NCI-H187 treated with DMSO at 0.1 percent for 48 hours (cell line): ENCODE measurements at places on chromosomes 7 and 10.
A peak's percentile ranks its signal among the peaks of the same experiment; 100 is the strongest.

DNA sequence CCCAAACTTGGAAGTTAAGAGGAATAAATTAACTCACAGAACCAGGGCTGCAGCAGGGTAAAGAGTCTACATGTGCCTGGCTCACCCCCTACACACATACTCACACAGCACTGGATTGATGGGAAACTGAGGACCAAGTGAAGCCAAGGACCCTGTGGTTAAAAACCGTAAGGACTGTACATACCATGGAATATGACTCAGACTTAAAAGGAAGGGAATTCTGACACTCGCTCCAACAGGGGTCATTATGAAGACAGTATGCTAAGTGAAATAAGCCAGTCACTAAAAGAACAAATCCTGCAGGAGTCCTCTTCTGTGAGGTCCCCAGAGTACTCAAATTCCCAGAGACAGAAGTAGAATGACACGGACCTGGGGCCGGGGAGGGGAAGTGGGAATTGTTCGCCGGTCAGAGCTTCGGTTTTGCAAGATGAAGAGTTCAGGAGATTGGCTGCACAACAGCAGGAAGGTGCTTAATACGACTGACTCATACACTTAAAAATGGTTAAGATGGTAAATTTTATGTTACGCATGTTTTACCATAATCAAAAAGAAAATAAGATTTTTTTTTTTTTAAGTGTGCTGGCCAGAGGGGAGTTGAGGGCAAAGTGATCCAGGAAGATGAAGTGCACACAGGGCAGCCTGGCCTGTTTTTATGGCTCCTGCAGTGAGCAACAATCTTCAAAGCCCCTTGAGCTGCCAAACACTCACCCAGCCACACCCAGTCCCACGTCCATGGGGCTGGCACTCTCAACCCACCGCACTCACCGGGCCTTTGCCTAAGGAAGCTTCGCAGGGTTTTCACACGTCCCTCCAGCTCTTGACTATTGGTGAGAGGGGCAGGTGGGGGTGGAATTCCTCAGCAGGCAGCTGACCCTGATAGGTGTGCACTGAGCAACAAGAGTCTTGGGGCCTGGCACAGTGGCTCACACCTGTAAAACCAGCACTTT, 26.4 kb downstream of the DRGX start:
- DNase-seq: no peak

DNA sequence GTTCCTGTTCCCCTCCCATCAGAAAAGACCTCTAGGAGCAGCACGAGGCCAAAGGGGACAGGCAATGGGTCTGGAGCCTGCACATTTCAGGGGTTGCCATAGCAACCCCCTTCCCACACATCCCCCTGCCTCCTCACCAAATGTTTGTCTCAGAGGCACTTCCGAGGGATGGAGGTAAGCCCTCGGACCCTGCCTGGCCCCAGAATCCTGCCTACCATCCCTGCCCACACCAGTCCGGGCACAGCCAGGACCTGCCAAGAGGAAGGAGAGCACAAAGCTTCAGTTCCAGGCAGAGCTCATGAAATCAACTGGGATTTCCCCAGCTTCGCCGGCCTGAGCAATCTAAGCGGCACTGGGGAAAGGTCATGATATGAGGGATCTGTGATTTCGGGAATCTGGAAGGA, 175.0 kb upstream of the PLXNA4 start:
- no peak for DNase-seq

DNA sequence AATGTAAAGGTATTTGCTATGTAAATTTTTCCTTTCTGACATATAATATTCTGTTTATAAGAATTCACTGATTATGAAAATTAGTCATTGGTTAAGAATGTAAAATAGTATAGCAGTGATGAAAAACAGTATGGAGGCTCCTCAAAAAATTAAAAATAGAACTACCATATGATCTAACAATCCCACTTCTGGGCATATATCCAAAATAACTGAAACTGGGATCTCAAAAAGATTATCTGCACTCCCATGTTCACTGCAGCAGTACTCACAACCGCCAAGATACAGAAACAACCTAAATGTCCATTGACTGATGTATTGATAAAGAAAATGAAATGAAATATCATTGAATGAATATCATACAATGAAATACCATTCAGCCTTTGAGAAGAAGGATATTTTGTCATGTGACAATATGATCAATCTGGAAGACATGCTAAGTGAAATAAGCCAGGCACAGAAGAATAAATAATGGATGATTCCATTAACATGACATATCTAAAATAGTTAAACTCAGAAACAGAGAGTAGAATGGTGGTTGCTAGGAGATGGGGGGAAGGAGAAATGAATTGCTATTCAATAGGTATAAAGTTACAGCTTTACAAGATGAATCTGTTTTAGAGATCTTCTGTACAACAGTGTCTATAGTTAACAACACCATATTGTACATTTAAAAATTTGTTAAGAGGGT, 14.0 kb downstream of the C10orf88 start:
- no peak for DNase-seq

- no peak for DNase-seq
Observed at GRCh38 chr10:71399946-71400345, 3.2 kb downstream of the CDH23 start.

- DNase-seq: no peak
Observed at GRCh38 chr10:49151025-49151445, 17.2 kb upstream of the FAM170B start.

GRCh38 chr10:22780474-22780885, 66.1 kb upstream of the PIP4K2A start:
- no peak for DNase-seq

- DNase-seq: no peak
Observed at GRCh38 chr7:132685277-132685676, 109.0 kb upstream of the PLXNA4 start.

GRCh38 chr7:124251636-124252035, 218.8 kb upstream of the TMEM229A start:
- DNase-seq: no peak

DNA sequence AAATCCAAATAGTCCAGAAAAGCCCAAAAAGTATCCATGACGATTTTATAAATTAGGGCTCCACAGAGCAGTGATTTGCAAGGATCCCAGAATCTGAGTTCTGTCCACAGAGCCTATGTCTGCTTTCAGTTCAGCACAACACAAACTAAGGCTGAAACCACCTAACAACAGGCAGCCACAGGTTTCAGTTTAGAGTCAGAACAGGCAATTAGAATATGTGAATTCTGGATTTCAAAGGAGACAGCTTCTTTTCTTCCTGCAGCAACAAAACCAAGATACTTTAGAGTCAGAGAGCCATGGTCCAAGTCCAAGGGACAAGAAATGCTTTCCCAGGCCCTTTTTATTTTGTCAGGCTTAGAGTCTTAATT, 23.6 kb downstream of the IFIT3 start:
- no peak for DNase-seq

GRCh38 chr7:27921081-27921836, 181.3 kb downstream of the TAX1BP1 start:
- DNase-seq: peak; percentile 46

- no peak for DNase-seq
Observed at GRCh38 chr10:120975072-120975867, 124.1 kb downstream of the WDR11 start.

- DNase-seq: no peak
Observed at GRCh38 chr10:122236690-122237306, 34.3 kb upstream of the BTBD16 start.

GRCh38 chr10:125247576-125247975, 87.2 kb upstream of the CTBP2 start:
- DNase-seq: no peak

DNA sequence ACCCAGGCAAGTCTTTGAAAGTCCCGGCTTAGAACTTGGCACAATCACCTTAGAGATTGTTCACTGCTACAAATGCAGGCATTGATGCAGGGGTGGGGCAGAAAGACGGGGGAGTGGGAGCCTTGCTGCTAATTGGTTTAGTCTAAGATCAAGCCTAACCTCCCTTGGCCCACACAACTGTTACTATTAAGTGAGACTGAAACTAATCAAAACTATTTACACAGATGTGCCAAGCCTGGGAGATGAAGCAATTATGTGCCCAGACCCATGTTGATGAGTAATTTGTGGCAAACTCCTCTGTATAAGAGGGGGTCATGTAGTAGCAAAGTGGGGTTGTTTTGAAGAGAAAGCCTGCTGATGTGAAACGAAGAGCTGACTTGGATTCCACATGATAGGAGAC, 178.2 kb upstream of the ITGB1 start:
- no peak for DNase-seq

DNA sequence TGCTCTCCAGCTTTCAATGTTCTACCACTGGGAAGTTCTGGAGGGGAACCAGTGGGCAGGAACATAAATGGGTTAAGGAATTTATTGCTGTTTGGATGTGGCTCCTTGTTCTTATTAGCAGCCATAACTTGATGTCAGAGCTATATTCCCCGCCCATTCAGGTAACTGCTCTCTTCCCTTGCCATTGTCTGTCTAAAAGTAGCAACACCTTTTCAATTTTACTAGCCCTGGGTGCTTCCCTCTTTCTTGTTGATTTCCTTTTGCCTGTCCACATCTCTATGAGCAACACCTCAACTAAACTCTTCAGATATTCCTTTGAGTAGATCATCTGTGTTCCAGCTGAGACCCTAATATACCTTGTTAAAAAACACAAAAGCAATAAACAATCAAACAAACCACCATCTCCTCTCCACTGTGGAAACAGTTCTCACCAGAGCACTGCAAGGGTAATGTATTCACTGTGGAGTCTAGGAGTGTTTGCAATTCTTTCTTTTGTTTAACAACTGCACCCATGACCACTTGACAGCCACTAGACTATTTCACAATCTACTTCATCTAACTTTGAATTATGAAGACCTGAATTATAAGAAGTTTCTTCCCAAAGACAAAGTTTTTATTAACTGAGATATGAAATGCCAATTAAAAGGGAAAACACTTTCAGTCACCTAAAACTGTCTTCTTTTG, 436.7 kb downstream of the IPMK start:
- DNase-seq: no peak

DNA sequence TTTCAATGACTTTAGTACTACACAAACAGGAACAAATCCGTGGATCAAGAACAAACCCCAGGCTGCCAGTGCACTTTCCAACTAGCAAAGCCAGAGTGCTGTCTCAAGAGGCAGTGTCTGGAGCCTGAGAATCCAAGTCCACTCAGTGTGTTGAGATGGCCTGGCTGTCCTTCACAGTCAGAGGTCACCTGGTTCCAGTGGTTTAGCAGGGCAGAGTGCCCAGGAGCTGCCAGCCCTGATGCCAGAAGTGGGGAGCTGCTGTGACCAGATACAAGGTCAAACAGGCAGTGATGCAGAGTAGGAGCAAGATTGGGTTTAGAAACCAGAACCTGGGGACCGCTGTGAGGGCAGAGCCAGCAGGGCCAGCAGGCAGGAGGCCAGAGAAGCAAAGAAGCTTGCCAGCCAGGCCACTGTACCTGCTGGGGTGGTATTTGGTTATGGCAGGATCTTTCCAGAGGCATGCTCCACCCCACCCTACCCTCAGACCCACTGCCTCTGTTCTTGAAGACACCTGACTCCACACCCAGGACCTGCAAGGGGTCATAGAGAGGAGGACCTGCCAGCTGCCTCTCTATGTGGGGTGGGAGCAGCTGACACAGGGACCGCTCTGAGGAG, 35.6 kb upstream of the C10orf90 start:
- DNase-seq: no peak
